ENCODE measurements at places on chromosomes 7 and 10. TPM values are rescaled to one million over a fixed set of nuclear protein-coding genes. Genes with fewer than 3 reads are reported as not detected.

Gene CTAGE15
- 0.31 TPM for total RNA-seq

Gene SLC16A9
- total RNA-seq: 7.8 TPM

Gene GPER1
- not detected for total RNA-seq

Gene TMEM236
- total RNA-seq: 0.04 TPM

Gene AGAP9
- total RNA-seq: 0.91 TPM

Gene OPN1SW
- total RNA-seq: not detected

Gene CPA4
- total RNA-seq: 10.8 TPM
